Cerebellum (tissue), 4 donors: ENCODE measurements at places on chromosomes 7 and 10. TPM values are rescaled to one million over a fixed set of nuclear protein-coding genes. Genes with fewer than 3 reads are reported as not detected.

JCAD gene
- 19.0 TPM for total RNA-seq

SFRP4 gene
- 2.2 TPM for total RNA-seq

PDGFA gene
- total RNA-seq: 14.5 TPM

TWIST1 gene
- total RNA-seq: 2.7 TPM

MMD2 gene
- total RNA-seq: 5.2 TPM

TAS2R3 gene
- total RNA-seq: 17.0 TPM

NKX6-2 gene
- total RNA-seq: not detected

HTR5A gene
- total RNA-seq: 2.1 TPM

GFRA1 gene
- total RNA-seq: 30.4 TPM

GPR15LG gene
- 0.36 TPM for total RNA-seq

RBP4 gene
- total RNA-seq: 2.5 TPM

CPA1 gene
- total RNA-seq: not detected

DNA sequence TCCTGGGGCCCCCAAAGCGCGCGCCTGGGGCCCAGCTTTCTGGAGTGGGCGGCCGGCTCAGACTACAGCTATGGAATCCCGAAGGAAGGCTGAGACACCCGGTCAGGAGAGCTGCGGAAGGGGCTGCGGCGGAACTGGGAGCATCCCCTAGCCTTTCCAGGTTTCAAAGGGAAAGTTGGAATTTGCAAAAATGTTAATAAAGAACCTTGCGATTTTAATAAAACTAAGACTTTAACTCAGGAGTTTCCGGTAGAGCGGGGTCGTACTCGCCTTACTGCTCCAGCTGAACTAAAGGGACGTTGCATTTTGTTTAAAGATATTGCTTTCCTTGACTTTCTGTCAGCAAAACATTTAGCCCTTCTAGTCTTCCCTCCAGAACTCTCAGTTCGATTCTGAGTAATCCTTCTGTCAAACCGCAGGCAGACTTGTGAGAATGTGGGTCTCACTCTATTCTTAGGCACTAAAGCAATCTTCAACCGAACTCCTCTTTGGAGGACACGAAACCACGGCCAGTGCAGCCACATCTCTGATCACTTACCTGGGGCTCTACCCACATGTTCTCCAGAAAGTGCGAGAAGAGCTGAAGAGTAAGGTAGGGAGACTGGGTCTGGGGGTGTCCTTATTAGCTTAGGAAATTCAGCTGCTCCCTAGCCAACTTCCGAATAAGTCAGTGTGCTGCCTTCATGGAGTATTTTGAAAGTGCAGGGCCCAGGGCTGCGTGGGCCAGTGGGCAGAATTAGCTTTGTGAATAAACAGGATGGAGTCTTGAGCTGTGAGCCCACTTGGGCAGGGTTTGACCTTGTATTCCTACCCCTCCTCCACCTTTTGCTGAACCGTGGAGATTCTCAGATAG, 1.9 kb downstream of the CYP26A1 start:
- DNase-seq: no peak

DNA sequence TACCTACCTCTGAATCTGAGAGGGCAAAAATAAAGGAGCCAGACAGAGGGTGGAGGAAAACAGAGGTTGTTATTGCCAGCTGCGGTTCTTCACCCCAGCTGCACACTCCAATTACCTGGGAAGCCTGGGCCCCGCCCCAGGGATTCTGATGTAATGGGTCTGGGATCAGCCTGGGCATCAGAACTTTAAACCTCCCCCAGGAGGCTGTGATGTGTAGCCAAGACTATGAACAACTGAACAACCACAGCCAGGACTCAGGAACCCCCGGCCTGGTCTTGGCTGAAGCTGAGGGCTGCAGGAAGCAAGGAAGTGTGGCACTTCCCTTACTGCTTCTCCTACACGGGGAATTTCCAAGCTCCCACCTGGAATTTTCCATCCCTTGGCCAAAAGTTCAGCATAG, 89.3 kb downstream of the HIP1 start:
- no peak for DNase-seq

DNA sequence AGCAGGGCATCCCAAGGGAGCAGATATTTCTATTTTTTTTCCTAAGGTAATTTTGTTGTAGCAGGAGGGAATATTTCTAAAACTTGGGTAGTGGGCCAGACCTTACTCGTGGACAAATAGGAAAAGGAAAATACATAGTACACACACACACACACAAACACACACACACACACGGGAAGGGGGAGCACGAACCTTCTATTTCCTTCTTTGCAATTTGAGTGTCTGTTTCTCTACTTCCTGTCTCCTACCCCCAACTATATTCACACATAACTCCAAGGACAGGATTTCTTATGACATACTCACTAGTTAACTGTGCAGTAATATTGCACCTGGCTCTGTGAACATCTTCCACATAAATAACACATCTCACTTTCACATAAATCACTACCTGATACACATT, 4.4 kb downstream of the LDB1 start:
- DNase-seq: no peak

DNA sequence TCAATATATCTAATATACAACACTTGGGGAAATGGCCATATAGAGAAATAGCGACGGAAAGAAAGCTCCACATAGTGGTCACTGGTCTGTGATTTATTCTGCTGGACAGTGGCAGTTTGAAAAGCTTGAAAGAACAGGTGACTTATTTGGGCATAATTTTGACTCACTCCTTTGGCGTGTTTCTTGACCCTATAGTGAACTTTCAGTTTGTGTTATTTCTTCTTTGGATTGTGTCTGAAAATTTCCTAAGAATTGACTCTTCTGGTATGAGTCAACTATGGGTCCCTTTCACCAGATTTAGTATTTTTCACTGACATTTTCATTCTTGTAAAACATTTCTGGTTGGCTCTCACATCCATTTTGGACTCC, 25.8 kb upstream of the IMMP2L start:
- no peak for DNase-seq

- DNase-seq: no peak
Measured at GRCh38 chr10:85145966-85146365, 817.6 kb downstream of the CCSER2 start.

- DNase-seq: no peak
Measured at GRCh38 chr7:122597277-122597676, 101.6 kb downstream of the RNF133 start.

GRCh38 chr10:91163269-91163868, 57.1 kb upstream of the PCGF5 start:
- peak; percentile 62 for DNase-seq

GRCh38 chr7:139889186-139889871, 60.3 kb downstream of the TBXAS1 start:
- DNase-seq: no peak

DNA sequence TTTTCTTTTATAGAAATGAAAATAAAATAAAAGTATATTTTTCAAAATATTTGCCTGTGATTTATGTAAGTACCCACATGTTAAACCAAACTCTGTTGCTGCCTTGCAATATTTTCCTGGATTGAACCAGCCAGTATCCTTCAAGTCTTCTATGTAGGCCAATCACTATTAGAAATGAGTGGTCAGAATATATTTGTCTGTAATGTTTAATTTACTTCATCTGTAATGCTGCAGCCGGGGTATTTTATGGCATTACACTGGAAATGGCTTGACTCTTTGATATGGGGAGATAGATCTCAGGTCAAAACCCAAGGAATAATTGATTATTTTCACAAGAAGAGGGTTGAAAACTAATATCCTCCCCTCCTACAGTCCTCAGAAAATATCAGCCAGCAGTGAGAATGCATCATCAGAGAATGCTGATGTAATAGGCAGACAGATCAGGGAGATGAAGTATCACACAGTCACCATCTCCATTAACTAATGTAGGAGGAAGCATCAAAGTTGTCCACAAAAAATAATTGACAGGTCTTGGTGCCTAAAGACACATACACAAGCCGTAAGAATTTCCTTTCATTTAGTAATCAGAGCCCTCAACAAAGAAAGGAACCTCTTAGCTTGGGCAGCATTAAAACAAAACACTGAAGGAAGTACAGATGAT, 82.5 kb downstream of the VWDE start:
- no peak for DNase-seq

DNA sequence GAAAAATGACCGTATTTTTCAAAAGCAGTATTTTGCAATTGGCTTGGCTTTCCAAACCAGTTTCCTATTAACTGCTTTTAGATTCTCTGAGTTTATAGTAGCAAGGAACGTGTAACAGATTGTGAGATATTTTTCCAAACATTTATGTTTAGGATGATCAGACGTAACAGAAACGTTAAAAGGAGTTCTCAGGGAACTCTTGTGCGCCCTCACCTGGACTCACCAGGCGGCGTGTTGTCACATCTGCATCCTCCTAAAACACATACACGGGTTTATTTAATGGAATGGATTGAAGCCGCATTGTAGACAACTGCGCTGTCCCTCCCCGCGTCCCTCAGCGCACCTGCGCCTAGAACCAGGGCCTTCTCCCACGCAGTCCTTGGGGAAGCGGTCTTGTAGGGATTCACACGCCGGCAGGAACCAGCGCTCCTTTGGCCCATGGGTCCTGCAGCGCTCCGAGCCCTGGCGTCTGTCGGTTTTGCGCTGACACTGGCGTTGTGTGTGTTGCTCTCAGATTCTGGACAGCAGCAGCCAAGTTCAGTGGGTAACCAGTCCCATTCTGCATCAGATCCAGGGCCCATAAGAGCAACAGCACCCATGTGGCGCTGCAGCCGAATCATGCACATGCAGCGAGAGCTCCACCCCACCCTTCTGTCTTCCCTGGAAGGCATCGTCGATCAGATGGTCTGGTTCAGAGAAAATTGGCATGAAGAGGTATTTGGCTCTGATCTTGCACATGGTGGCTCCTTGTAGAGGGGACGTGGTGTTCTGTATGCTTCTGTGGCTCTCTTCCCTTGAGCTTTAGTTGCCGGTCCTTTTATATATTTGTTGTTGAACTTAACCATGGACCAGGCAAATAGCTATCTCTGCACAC, 114.9 kb downstream of the TRRAP start:
- peak; percentile 85 for DNase-seq

DNA sequence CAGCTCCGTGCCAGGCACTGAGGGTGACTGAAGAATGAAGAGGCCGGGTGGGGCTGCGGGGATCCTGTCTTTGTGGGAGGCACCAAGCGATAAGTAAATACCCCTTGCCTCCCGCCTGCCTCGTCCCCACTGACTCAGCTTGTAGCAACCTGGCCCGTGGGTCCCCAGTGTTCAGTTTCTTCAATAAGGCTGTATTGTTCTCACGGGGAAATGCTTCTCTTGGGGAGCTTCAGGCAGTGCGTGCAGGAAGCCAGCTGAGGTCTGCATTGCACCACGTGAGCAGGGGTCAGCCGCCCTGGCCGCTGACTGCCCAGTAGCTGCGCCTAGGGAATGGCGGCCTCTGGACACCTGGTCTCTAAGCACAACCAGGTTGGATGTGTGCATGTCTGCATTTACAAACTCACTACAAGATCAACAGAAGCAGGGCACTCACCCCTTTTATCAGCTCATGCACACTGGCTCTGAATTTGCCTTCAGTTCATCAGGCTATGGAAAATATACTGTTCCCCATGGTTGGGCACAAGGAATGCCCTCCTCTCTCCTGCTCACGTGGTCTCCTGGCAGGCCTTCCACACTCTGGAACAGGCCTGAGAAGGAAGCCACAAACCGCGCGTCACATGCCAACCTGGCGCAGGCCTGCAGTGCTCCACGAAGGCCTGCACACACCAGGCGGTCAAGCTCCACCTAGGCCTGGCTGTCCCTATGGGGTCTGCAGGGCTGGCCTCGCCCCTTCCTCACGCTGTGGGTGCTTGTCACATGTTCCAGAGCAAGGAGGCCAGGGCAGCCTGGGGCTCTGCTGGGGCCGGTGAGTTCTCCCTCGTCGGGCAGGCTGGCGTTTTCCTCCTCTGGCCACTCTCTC, 135.7 kb upstream of the RNF32 start:
- no peak for DNase-seq

DNA sequence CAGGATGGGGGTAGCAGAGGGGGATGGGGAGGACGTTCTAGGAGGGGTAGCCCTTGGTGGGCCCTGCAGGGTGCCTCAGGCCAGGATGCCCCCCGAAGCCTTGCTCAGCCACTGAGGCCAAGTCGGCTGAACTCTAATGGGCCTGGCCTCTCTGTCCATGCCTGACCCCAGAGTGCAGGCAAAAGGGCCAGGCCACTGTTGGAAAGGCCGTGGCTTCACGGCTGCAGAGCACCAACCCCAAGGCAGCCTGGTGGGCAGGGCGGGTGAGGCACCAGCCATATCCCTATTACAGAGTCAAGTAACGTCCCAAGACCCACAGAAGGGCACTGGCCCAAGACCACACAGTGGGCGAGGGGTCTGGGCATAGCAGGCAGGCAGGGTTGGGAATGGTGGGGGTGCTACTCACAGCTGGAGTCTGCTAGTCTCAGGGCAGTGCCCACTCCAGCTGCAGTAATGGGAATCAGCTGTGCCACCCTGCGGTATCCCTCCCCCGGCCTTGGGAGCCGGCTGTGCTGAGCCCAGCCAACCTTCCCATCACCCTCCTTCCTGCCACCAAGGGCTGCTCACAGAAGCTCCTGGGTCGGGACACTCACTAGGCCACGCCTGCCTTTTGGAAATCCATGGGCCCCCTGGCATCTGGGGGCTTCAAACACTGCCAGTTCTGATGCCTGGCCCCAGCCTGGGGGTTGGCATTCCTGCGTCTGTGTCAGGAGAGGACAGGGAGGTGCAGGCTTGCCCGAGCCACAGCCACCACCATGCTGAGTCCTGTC, 4.0 kb upstream of the LFNG start:
- no peak for DNase-seq

- DNase-seq: no peak
Measured at GRCh38 chr10:20995123-20995987, 98.2 kb upstream of the NEBL start.

- DNase-seq: no peak
Measured at GRCh38 chr10:44357023-44357540, 27.8 kb downstream of the CXCL12 start.

DNA sequence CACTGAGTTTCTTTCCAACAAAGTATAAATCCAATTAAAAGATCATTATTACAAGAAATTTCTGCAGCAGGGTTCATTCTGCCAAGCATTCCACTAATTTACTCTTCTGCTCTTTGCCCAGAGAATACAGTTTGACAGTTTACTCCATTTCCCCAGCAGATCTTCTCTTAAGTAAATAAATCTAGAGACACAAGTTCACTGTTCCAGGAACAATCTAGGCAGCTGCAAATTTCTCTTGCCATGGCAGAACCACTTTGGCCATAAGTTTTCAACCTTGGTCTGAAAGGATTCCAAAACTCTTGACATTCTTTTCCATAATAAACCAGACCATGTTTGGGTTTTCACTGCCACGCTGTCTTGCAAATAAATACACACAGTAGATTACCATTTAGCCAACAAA, 11.5 kb downstream of the RGS10 start:
- no peak for DNase-seq

DNA sequence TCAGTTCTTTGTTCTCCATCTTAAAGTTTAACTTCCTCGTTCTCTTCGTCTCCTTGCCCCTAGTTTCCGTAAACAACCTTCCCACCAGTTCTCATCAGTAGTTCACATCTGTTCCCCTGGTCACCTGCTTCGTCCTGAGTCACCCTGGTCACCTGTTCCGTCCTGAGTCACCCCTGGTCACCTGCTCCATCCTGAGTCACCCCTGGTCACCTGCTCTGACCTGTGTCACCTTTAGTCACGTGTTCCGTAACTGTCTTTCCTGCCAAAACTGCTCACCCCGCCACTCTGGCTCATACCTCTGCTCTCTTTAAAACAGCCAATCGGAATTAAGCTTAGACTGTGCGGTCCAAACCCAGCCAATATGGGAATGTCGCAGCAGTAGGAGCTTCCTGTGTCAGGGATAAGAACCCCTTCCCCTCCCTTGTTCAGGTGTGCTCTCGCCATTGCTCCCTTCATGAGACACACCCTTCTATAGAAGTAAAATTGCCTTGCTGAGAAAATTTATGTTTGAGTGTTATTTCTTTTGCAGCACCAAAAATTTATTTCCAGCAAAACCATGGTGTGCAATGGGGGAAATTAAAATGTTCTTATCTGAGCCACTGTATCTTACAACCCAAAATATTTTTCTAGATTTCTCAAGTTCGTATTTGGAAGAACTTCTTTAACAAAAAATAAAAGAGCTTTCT, 112.2 kb downstream of the VIM start:
- DNase-seq: no peak
